ENCODE measurements at places on chromosomes 2 and 18.
A peak's percentile ranks its signal among the peaks of the same experiment; 100 is the strongest.

- DNase-seq, result no peak
These were observed 206.0 kb downstream of the ATAD2B start for GRCh38 chr2:23720705-23721453.

- no peak for DNase-seq
These were observed 18.2 kb downstream of the ASPRV1 start for GRCh38 chr2:69943000-69943842.

GRCh38 chr2:126751477-126751876, 95.5 kb downstream of the GYPC start:
- no peak for DNase-seq

DNA sequence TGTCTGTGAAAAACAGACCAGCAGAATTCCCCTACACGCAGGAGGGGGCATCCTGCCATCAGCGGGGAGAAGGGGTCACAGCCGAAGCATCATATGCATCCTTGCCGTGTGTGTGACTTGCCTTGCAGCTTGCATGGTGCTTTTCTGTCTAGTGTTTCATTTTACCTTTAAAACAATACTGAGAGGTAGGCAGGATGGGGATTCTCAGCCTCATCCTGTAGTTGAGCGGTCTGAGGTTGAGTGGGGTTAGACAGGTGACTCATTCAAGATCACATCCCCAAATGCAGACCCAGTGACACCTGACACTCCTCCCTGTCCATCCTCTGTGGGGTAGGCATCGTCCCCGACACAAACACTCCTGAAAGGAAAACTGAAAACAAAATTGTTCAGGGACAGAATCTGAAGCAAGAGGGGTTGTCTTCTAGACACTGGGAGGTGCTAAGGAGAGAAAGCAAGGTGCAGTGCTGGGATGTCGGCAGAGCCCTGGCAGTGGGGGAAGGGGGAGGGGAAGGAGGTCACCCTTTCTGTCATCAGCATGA, 7.9 kb downstream of the ARL4C start:
- DNase-seq, result no peak

DNA sequence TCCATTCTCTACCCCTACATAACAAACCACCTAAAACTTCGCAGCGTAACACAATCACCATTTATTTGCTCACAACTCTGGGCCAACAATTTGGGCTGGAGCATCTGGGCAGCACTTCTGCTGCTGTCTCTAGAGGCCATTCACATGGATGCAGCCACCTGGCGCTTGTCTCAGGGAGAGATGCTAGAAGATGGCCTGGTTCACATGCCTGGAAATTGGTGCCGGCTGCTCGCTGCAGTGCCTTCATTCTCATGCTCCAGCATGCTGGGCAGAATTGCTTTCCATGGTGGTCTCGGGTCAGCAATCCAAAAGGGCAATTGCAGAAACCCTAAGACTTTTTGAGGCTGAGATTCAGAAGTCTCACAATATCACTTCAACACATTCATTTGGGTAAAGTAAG, 157.4 kb downstream of the SUCLG1 start:
- no peak for DNase-seq

- DNase-seq, result peak; percentile 65
These were observed 18.3 kb upstream of the KLHL29 start for GRCh38 chr2:23366720-23367119.

GRCh38 chr2:16128746-16129610, 188.6 kb downstream of the MYCN start:
- no peak for DNase-seq

GRCh38 chr18:43547456-43547855, 270.2 kb upstream of the SYT4 start:
- DNase-seq, result no peak

DNA sequence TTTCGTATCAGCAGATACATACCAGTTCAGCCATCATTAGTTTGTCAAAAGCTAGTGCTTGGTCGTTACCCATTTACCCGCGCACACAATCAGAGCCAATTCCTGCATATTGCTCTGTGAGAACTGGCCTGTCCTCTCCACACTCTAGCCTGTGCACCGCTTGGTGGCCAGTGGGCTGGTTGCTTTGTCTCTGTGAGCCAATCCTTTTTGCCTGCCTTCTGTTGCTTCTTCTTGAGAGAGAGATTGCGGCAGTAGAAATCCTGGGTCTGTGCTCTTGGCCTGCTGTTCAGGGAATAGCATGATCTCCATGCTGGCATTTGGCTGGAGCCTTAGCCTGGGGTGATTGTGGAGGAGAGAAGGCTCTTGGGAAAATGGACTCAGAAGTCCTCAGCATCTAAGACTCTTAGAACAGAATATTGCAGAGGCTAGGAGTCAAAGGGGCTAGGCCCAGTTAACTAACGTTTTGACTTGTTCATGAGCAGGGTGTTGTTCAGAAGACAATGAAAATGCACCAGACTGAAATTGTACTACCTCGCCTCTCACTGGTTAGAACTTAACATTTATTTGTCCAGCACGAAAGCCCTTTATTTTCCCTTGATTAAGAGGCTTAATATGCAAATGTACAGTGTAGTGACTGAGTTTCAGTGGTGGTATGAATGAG, 37.1 kb downstream of the MAP4K4 start:
- DNase-seq, result no peak

- peak; percentile 97 for DNase-seq
These were observed 64.8 kb downstream of the TNFRSF11A start for GRCh38 chr18:62389761-62390481.

GRCh38 chr2:119431155-119431975, at the start of gene TMEM37:
TSS of gene TMEM37 (plus strand) at chr2:119431854. CDS start at chr2:119431904, 50 bp downstream.
- peak; percentile 56 for DNase-seq

DNA sequence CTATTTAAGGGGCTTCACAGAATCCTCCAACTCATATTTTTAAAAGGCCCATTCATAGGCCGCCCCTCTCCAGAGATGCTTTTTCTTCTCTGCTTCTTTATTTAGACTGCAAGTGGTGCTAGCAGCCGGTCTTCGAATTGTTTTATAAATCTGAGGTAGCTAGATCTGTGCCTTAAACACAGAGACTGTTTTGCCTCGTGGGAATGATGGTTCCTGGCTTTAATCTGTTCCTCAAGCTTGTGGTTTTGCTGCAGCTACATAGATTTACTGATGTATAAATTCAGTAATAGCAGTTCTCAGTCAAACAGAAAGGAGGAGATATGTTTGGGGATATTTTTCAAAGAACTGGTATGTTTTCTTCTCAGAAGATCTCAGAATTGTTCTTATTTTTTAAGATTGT, 45.3 kb downstream of the TNFRSF11A start:
- no peak for DNase-seq

DNA sequence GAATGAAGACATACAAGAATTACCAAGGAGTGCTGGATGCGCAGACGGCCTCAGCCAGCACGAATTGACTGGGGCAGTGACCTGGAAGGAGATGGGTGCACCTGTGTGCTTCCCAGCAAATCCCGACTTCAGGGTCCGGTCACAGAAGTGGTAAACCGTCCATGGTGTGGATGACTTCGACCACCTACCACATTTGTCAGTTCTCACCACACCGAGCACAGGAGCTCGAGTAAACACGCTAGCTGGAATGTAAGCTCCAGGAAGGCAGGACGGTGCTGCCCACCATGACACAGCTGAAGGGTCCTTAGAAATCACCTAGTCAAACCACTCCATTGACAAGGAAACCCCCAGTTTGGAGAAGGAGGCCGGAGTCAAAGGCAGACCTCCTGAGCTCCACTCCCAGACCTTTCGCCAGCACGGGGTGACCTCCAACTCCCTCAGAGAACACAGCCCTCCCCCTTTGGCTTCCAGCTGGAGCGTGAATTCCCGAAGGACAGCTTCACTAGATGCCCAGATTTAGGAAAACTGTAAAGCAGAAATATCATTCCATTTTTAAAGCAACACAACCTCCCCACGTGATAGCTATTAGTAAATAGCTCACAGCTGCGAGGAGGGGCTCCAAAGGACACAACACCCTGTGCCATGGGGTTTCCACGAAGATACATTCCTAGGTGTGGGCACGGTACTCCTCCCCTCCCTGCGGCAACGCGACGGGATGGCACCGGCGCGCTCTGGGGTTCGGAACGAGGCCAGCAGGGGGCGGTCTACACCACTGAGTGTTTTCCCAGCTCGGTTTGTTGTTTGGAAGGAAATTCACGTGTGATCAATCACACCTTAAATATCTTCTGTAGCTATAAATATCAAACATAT, 34.1 kb upstream of the GNAL start:
- peak; percentile 57 for DNase-seq

DNA sequence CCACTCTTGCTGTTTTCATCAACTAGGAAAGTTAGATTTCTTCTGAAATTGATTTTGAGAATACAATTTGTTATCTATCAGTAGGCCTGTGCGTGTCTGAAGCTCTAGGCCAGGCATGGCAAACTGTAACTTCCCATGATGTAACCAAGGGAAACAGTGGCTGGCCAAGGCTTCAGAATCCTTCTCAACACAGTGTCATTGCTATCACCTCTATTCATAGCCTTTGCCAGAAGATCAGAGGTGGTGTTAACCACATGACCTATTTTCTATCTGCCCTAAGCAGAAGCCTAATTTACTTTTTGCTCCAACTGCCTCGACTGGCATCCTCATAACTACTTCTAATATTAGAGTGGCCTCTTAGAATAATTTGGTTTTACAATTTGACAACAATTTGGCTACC, 2.5 kb downstream of the ITGB6 start:
- DNase-seq, result no peak
